ENCODE measurements at places on chromosomes 7 and 10. TPM values are rescaled to one million over a fixed set of nuclear protein-coding genes. Genes with fewer than 3 reads are reported as not detected.

- H3K27ac ChIP-seq = no peak overlapping the region
- H3K4me1 ChIP-seq = no peaks in the 10 kb centered on the region
- H3K36me3 ChIP-seq = no peaks in the 10 kb centered on the region
These were observed 37.4 kb upstream of the ABCB4 start for GRCh38 chr7:87512906-87513305.

- no peak overlapping the region for H3K27ac ChIP-seq
- H3K36me3 ChIP-seq = no peaks in the 10 kb centered on the region
- H3K27me3 ChIP-seq = no peaks in the 10 kb centered on the region
- DNase-seq = no peak
- no peak overlapping the region for H3K4me3 ChIP-seq
These were observed 50.3 kb downstream of the ATXN7L1 start for GRCh38 chr7:105826143-105826542.

GRCh38 chr10:120749856-120750566, 101.2 kb upstream of the WDR11 start:
- no peak overlapping the region for H3K4me3 ChIP-seq
- H3K27me3 ChIP-seq = peaks cover 8% of the 10 kb centered on the region
- no peaks in the 10 kb centered on the region for H3K4me1 ChIP-seq
- DNase-seq = no peak
- no peak overlapping the region for H3K27ac ChIP-seq

The AGBL3 gene
- 0.96 TPM for total RNA-seq

DNA sequence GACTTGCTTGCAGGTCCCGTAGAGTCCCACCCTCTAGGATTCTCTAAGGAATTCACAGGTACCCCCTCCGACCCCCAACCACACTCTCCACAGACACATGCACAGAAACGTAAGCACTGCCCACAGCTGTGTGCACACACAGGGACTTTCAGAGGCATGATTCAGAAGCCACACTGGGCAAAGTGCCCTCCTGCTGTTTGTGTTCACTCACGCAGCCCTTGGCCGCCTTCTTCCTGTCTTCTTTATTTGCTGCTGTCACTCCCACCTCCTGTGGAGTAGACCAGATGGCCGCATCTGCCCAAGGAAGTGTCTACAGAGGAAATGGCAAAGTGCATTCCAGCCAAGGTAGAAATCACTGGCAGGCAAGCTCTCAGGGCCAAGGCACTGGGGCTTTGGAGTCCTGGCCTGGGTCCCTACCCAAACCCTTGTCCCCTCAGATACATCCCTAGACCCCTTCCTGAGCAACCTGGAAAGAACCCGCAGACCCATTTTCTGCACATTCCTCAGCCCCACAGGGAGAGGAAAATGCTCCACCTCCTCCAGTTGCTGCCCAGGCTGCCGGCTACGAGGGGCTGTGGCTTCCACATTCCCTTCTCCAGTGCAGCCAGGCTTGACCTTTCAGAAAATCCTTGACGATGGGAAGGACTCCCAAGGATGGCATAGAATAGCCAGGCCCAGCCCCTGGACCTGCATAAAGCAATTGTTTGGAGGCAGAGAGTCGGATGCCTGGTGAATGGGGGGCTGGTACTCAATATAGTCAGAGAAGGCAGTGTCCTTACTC, 21.6 kb upstream of the GIMAP8 start:
- peak; percentile 81 for DNase-seq
- no peak overlapping the region for H3K4me3 ChIP-seq
- no peaks in the 10 kb centered on the region for H3K27me3 ChIP-seq
- peaks cover 9% of the 10 kb centered on the region for H3K4me1 ChIP-seq

DNA sequence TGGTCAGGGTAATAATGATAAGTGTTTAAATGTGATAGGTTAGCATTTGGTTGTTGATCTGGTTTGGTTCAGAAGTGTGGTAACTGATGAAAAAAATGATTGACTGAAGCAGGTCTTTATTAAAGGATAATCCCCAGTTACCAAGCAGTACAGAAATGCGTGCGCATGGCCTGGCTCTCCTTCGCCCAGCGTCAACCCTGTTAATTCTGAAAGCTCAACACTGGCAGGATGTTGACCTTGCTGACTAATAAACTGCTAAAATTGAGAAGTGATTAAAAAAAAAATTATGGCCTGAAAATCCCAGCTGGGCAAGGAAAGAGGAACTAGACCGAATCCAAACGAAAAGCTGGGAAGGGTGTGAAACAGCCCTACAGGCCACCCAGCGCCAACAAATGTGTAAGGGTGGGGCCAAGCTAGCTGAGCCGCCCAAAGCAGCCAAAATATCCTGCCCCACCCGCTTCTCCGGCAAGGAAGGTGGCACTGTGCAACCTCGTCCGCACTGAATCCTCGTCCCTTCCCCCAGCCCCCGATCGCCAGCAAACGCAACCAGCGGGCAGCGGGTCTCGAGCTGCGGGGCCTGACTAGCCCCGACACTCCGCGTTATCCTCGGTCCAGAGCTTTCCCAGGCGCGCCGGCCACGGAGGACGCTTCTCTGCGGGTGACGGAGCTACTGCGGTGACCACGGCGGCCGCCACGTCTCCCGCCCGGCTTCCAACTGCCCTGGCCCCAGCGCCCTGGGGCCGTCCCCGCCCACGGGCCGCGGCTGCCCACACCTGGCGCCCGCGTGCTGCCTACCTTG, 561 bp downstream of the SHTN1 start:
- peak overlapping the region; percentile 75 for H3K27ac ChIP-seq
- peak; percentile 61 for DNase-seq
- no peaks in the 10 kb centered on the region for H3K27me3 ChIP-seq
- peak overlapping the region; percentile 89 for H3K4me3 ChIP-seq

DNA sequence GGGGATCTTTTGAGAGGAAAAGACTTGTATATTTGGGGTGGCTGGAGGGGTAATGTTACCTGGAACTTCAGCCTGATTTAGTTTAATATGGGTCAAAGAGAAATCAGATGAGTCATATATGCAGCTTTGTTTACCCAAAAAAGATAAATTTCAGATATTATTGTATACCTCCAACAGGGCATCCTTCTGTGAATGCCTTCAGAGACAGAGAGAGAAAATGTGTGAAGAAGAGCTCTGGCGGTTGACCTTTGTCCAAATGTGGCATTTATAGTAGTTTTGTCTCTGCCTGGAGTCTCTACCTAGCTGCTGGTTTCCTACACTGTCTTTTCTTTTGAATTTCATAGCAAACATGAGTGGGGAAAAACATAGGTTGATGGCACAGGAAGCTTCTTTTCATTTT, 21.6 kb downstream of the LRMDA start:
- no peaks in the 10 kb centered on the region for H3K4me1 ChIP-seq
- H3K27ac ChIP-seq = no peak overlapping the region
- no peak overlapping the region for H3K4me3 ChIP-seq

The PGAM2 gene
- not detected for total RNA-seq

The UNC5B gene
- total RNA-seq = 3.6 TPM

- no peak overlapping the region for H3K4me3 ChIP-seq
- H3K27me3 ChIP-seq = no peaks in the 10 kb centered on the region
- no peak overlapping the region for H3K27ac ChIP-seq
- no peaks in the 10 kb centered on the region for H3K36me3 ChIP-seq
These were observed 9.3 kb downstream of the UNC5B start for GRCh38 chr10:71221586-71222202.

DNA sequence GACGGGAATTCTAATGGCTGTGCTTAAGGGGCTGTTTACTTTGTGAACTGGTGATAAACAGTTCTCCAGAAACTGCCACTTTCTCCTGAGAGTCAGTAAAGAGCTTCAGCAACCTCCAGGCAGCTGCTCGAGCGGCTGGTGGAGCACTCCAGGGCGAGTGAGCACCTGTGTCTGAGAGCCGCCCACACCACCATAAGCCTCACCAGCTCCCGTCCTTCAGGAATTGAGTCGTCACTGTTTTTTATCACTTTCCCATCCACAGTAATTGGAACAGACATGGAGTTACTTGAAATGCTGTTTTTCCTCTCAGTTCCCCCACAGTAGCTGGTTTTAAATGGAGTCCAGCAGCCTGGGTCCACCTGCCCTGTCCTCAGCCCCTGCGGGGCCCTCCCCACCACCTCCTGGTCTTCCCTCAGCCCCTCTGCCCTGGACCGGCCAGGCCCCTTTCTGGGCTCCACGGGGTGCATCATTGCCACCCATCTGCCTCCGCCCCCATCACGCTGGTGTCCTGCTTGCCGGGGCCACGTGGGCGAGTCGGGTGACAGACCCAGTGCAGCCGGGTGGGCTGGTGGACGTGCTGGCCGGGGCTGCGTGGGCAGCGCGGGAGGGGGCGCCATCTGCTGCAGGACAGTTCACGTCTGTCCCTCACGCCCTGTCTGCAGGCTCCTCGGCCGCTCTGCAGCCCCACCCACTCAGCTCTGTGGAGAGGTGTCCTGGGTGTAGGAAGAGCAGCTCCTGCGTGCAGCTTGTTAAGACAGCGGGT, 56.0 kb downstream of the NKX6-2 start:
- H3K4me1 ChIP-seq = no peaks in the 10 kb centered on the region
- no peaks in the 10 kb centered on the region for H3K27me3 ChIP-seq
- no peaks in the 10 kb centered on the region for H3K36me3 ChIP-seq

- peaks cover 3% of the 10 kb centered on the region for H3K4me1 ChIP-seq
- H3K27ac ChIP-seq = no peak overlapping the region
- H3K36me3 ChIP-seq = peaks cover 11% of the 10 kb centered on the region
- DNase-seq = no peak
- no peaks in the 10 kb centered on the region for H3K27me3 ChIP-seq
- no peak overlapping the region for H3K4me3 ChIP-seq
These were observed 2.8 kb downstream of the TRAPPC14 start for GRCh38 chr7:100155553-100156317.

GRCh38 chr10:63593576-63593975, 72.4 kb downstream of the REEP3 start:
- no peaks in the 10 kb centered on the region for H3K4me1 ChIP-seq
- H3K36me3 ChIP-seq = no peaks in the 10 kb centered on the region

The UCMA gene
- not detected for total RNA-seq

The RASSF4 gene
- 22.0 TPM for total RNA-seq

DNA sequence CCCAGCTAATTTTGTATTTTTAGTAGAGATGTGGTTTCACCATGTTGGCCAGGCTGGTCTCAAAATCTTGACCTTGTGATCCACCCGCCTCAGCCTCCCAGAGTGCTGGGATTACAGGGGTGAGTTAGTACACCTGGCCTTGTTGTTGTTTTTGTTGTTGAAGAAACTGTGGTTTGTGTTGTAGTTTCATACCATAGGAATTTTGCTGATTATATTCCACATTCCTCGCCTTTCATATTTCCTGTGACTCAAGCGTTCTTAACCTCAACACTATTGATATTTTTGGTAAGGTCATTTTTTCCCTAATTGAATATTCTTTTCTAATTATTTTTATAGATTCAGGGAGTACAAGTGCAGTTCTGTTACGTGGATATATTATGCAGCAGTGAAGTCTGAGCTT, 16.7 kb downstream of the LIPF start:
- H3K27ac ChIP-seq = no peak overlapping the region
- H3K27me3 ChIP-seq = no peaks in the 10 kb centered on the region
- no peak overlapping the region for H3K4me3 ChIP-seq
- H3K36me3 ChIP-seq = no peaks in the 10 kb centered on the region
- DNase-seq = no peak
- H3K4me1 ChIP-seq = no peaks in the 10 kb centered on the region
